ENCODE measurements at places on chromosomes 13 and 19. TPM values are rescaled to one million over a fixed set of nuclear protein-coding genes. Genes with fewer than 3 reads are reported as not detected.

Gene NLRP9
- not detected for total RNA-seq

Gene CD320
- 221 TPM for total RNA-seq

Gene SELENOV
- total RNA-seq: not detected

- no peak overlapping the region for H3K4me3 ChIP-seq
- H3K36me3 ChIP-seq: no peaks in the 10 kb centered on the region
- DNase-seq: peak; percentile 68
- H3K4me1 ChIP-seq: no peaks in the 10 kb centered on the region
- no peak overlapping the region for H3K27ac ChIP-seq
These were observed 50.7 kb downstream of the ZNF723 start for GRCh38 chr19:22882797-22883196.

GRCh38 chr13:99178636-99179035, 22.0 kb upstream of the UBAC2 start:
- no peaks in the 10 kb centered on the region for H3K4me1 ChIP-seq
- no peak for DNase-seq
- no peak overlapping the region for H3K27ac ChIP-seq
- no peak overlapping the region for H3K4me3 ChIP-seq
- H3K27me3 ChIP-seq: no peaks in the 10 kb centered on the region
- H3K36me3 ChIP-seq: no peaks in the 10 kb centered on the region

DNA sequence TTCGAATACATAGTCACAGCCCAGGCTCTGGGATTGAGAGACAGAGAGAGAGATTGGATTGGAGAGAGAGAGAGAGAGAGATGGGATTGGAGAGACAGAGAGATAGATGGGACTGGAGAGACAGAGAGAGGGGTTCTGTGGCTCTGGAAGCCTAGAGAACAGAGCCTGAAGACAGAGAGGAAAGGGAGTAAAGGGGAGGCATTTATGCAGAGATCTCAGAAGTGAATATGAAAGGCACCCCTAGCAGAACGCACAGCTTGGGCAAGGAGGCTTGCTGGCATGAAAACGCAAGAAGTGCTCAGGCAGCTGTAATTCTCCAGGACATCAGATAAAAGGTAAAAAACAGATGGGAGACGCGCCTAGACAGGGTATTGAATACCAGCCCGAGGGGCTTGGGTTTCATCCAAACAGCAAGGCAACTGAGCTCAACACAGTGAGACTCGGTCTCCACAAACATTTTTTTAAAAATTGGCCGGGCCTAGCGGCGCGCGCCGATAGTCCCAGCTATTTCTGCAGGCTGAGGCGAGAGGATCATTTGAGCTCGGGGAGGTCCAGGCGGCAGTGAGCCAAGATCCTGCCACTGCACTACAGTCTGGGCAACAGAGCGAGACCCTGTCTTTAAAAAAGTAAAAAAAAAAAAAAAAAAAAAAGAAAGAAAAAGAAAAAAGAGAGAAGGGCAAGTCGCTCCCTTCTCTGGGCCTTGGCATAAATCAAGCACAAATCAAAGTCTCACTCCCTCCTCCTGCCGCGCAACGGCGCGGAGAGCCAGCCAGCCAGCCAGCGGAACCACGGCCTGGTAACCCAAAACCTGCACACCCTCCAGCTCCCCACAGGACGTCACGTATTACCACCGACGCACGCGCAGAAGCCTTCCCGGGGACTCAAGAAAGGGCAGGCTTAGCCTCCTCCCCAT, 774 bp upstream of the PPP2R1A start:
- DNase-seq: no peak
- peaks cover 18% of the 10 kb centered on the region for H3K4me1 ChIP-seq
- peak overlapping the region; percentile 72 for H3K4me3 ChIP-seq
- peaks cover 18% of the 10 kb centered on the region for H3K36me3 ChIP-seq
- H3K27me3 ChIP-seq: no peaks in the 10 kb centered on the region

- H3K27ac ChIP-seq: no peak overlapping the region
- H3K36me3 ChIP-seq: no peaks in the 10 kb centered on the region
- DNase-seq: no peak
- no peak overlapping the region for H3K4me3 ChIP-seq
- no peaks in the 10 kb centered on the region for H3K27me3 ChIP-seq
- no peaks in the 10 kb centered on the region for H3K4me1 ChIP-seq
These were observed 55.5 kb upstream of the KATNAL1 start for GRCh38 chr13:30362869-30363268.

DNA sequence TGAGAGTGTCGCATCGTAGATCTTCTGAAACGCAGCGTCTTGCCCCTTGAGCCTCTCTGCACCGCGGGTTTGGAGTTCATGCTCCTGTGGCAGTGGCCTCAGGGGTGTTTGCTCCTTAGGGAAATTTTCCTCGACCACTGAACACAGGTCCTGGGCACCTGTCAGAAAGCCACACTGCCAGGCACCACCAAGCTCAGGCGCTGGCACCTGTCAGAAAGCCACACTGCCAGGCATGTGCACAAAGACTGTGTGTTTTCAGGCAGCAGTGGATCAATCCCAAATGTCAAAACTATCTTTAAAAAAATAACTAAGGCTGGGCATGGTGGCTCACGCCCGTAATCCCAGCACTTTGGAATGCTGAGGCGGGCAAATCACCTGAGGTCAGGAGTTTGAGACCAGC, 87.1 kb downstream of the ATP11A start:
- no peaks in the 10 kb centered on the region for H3K27me3 ChIP-seq
- no peak overlapping the region for H3K4me3 ChIP-seq
- DNase-seq: no peak
- no peaks in the 10 kb centered on the region for H3K36me3 ChIP-seq
- H3K27ac ChIP-seq: no peak overlapping the region

- H3K4me3 ChIP-seq: peak overlapping the region; percentile 60
- peak overlapping the region; percentile 96 for H3K27ac ChIP-seq
- H3K27me3 ChIP-seq: no peaks in the 10 kb centered on the region
These were observed 237.4 kb downstream of the RGCC start for GRCh38 chr13:41694545-41695301.

DNA sequence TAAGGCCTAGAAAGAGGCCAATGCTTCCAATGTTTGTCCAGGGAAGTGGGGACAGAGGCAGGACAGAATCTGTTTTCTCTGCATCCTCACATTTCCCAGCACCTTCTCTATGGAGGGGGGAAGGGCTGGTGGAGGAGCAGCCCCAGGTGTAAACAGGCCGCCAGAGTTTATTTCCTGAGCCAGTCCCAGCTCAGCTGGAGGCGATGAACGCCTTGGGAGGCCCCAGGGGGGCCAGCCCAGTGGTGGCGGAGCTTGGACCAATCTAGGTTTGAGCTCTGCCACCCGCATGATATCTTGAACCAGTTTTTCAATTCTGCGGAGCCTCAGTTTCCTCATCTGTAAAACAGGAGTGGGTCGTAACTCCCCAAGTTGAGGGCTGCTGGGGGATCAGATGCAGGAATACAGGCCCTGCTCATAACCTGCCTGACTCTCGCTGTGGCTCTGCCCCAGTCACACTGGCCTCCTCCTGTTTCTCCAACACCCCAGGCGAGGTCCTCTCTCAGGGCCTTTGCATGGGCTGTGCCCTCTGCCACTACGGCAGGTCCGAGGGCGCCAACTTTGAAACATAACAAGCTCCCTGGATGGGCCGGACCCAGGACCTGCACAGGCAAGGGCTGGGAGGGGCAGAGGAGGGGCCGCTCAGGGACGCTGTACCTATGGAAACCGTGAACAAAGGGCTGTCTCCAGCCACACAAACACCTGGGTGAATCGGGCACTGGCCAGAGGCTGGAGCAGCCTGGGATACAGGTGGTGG, 1.1 kb downstream of the TNFAIP8L1 start:
- H3K27ac ChIP-seq: no peak overlapping the region
- H3K27me3 ChIP-seq: no peaks in the 10 kb centered on the region
- H3K4me3 ChIP-seq: peak overlapping the region; percentile 90
- no peak for DNase-seq
- H3K36me3 ChIP-seq: no peaks in the 10 kb centered on the region
- peaks cover 22% of the 10 kb centered on the region for H3K4me1 ChIP-seq

DNA sequence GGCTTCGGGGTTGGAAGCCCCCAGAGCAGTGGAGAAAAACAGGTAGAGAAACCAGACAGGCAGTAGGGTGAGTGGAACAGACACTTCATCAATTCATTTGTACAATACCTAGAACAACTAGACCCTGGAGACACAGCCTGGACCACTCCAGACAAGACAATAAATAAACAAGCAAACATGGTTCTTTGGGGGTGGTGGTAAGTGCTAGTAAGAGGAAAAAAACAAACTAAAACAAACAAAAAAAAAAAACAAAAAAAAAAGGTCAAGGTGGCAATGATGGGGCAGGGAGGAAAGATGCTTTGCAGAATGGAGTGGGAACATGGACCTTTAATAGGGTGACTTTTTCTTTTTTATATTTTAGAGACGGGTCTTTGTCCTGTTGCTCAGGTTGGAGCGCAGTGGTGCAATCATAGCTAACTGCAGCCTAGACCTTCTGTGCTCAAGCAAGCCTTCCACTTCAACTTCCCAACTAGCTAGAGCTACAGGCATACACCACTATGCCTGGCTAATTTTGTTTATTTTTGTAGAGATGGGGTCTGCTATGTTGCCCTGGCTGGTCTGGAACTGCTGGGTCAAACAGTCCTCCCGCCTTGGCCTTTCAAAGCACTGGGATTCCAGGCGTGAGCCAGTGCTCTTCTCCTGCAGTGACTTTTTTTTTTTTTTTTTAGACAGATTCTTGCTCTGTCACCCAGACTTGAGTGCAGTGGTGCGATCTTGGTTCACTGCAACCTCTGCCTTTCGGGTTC, 3.1 kb downstream of the JUNB start:
- H3K27me3 ChIP-seq: no peaks in the 10 kb centered on the region
- H3K36me3 ChIP-seq: peaks cover 2% of the 10 kb centered on the region
- H3K27ac ChIP-seq: peak overlapping the region; percentile 95
- peak; percentile 9 for DNase-seq

GRCh38 chr19:51108805-51109146, 567 bp upstream of the CTU1 start:
- DNase-seq: no peak
- H3K27me3 ChIP-seq: peaks cover 9% of the 10 kb centered on the region
- no peak overlapping the region for H3K27ac ChIP-seq
- peak overlapping the region; percentile 91 for H3K4me3 ChIP-seq
- peaks cover 3% of the 10 kb centered on the region for H3K36me3 ChIP-seq
- H3K4me1 ChIP-seq: peaks cover 13% of the 10 kb centered on the region

DNA sequence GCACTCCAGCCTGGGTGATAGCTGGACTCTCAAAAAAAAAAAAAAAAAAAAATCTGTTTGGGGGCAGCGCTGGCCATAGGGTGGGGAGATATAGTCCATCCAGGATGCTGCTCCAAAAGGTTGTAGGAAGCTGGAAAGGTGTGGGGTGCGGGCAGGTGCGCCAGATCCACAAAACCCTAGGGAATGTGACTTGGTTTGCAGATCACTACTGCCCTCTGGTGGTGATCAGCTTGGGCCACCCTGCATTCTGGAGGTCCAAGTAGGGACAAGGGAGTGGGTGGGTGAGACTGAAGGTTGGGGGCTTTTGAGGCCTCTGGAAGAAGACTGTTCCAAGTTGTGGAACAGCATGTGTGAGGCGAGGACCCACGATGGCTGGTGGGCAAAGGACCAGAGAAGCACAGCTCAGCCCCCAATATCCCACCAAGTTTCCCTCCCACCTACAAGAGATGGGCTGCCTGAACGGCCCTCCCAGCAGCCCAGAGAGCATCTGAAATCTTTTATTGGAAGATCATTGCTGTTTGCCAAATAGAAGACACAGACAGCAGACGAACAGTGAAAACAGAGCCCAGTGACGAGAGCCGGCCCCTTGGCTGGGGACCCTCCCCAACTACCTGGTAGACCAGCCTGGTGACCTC, 10.4 kb upstream of the TYK2 start:
- H3K27ac ChIP-seq: no peak overlapping the region
- no peaks in the 10 kb centered on the region for H3K4me1 ChIP-seq

DNA sequence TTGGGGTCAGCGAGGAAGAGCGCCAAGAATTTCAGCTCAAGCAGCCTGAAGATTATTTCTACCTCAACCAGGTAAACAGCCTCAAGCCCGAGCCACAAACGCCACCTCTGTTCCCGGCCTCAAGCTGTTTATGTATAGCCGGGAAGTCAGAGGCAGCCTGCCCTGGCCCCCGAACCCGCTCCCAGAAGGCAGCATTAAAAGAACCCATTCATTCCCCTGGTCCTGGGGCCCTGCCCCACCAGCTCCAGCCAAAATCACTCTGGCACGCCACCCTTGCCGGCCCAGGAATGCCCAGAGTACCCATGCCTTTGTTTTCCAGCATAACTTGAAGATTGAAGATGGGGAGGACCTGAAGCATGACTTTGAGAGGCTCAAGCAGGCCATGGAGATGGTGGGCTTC, 61.2 kb upstream of the USE1 start:
- no peak overlapping the region for H3K4me3 ChIP-seq
- no peak overlapping the region for H3K27ac ChIP-seq
- H3K27me3 ChIP-seq: no peaks in the 10 kb centered on the region
- peaks cover 20% of the 10 kb centered on the region for H3K36me3 ChIP-seq
- DNase-seq: no peak
- no peaks in the 10 kb centered on the region for H3K4me1 ChIP-seq

DNA sequence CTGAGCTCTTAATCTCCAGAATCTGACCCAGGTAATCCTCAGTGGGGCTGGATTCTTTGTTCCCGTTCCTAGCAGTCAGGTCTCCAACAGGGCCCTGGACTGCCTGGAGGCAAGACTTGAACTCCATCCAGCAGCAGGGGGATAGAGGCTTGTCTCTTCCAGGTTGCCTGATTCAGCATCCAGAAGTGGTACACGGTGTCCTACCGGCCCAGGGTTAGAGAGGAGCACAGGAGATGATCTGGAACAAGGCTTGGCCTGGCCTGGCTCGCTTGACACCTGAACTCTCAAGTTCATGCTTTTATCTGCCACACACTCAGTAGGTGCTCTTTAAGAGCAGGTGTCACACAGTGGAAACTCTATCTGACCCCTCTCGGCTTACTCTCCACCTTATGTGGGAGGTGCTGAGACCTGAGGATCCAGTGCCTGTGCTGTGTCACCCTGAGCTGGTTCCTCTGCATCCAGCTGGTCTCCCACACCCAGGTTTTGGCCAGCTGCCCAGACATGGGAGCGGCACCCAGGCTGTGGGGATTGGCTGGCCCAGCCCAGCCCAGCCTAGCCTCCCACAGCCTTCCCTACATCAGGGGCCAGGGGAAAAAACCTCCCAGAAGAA, at the start of gene CYP4F3:
TSS of gene CYP4F3 (plus strand) at position 604 of the 610 bp plus-strand sequence. CDS start 519 bp downstream, outside the sequence.
- no peak within 1 kb of the TSS for H3K4me3 ChIP-seq
- peaks cover 11% of the 10 kb centered on the region for H3K4me1 ChIP-seq
- H3K36me3 ChIP-seq: no peaks in the 10 kb centered on the region
- H3K27ac ChIP-seq: no peak within 1 kb of the TSS
- no peaks in the 10 kb centered on the region for H3K27me3 ChIP-seq
- peak; percentile 87 for DNase-seq

DNA sequence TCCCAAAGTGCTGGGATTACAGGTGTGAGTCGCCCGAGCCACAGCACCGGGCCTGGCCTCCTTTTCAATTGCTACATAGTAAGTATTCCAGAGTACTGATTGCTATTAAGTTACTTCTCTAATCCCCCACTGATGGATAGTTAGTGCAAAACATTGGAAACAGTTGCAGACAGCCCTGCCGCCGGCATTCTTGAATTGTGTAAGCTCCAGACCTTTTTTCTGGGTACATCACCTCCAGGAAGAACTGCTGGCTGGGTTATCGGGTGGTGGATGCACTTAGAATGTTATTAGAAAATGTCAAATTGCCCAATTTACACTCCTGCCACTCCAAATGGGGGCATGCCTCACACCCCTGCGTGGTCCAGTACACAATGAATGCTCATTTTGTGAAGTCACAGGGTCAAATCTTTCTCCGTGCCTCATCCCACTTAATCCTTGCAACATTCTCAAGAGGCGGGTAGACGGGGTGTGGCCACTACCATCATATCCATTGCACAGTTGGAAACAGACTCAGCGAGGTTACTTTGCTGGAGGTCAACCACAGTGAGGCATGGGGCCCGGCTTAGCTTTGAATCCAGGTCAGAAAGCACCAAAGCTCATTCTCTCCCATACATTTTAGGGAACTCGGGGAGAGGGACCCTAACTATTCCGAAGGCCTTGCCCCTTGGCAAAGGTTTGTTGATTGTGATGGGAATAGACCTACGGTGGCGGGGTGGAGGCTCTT, 1.0 kb upstream of the KDM4B start:
- H3K27me3 ChIP-seq: no peaks in the 10 kb centered on the region
- no peak overlapping the region for H3K27ac ChIP-seq
- DNase-seq: peak; percentile 18
- peaks cover 5% of the 10 kb centered on the region for H3K36me3 ChIP-seq
- H3K4me1 ChIP-seq: peaks cover 26% of the 10 kb centered on the region
